ENCODE measurements at places on chromosomes 5 and 9.

DNA sequence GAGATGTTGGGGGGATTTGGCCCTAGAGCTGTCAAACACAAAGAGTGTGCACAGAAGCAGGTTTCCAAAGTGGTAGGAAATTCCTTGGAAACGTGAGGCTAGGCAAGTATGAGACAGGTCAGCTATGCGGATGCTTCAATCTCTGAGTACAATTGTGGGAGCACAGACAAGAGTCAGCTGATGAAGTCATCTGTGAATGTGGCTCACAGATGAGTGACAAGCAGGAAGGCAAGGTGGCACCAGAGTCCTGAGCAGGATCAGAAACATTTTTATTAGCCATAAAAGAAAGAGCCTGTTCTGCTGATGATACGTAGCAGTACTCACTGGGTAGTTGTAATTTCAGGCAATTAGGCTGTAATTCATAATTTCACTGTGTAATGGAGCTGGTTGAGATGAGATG is 117.0 kb downstream of the DCP2 start:
- peaks cover 20% of the 10 kb centered on the region for H3K4me1 ChIP-seq
- H3K4me3 ChIP-seq = no peak overlapping the region
- no peak overlapping the region for H3K27ac ChIP-seq

GRCh38 chr9:70480405-70480980 is 66.0 kb upstream of the KLF9 start:
- peak; percentile 96 for DNase-seq
- H3K27ac ChIP-seq = peak overlapping the region; percentile 95
- no peaks in the 10 kb centered on the region for H3K36me3 ChIP-seq
- H3K27me3 ChIP-seq = no peaks in the 10 kb centered on the region
- H3K4me3 ChIP-seq = peak overlapping the region; percentile 28

DNA sequence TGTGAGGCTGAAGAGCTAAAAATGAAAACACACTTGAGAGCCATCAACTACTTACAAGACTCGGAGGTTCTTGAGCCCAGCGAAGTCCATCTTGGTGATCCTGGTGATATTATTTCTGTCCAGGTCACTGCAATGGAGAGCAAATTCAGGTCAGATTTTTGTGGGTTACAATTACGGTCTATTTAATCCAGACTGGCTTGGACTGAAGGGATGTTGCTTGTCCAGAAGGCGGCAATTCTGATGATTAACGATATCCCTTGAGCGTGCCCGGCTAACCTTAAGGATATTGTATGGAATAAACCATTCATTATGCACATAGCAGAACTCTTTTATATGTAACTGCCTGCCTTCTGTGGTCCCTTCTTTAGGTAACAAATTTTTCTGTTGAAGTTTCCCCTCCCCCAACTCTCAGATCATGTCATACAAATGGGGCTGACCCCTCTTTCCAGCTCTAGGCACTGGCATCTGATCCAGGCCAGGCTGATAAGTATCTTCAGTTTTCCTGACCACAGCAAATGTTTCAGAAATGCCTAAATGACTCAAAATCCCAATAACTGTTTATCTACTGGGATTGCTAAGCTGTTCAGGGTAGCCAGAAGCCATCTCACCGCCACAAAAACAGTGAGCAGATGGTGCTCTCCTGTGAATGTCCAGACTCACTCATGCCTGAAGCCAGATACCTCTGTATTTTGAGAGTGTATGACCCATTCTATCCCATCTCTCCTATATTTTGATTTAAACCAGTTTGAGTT is 49.4 kb downstream of the SLIT3 start:
- DNase-seq = no peak
- no peaks in the 10 kb centered on the region for H3K27me3 ChIP-seq
- no peak overlapping the region for H3K27ac ChIP-seq
- no peaks in the 10 kb centered on the region for H3K4me1 ChIP-seq
- H3K4me3 ChIP-seq = no peak overlapping the region

- no peak overlapping the region for H3K4me3 ChIP-seq
- DNase-seq = no peak
- H3K27ac ChIP-seq = no peak overlapping the region
- no peaks in the 10 kb centered on the region for H3K4me1 ChIP-seq
Measured at GRCh38 chr9:115845648-115846312, 307.8 kb upstream of the PAPPA start.

GRCh38 chr5:151251001-151251551 is 1.9 kb upstream of the GM2A start:
- DNase-seq = no peak
- H3K4me3 ChIP-seq = no peak overlapping the region
- peaks cover 11% of the 10 kb centered on the region for H3K4me1 ChIP-seq
- no peaks in the 10 kb centered on the region for H3K27me3 ChIP-seq

DNA sequence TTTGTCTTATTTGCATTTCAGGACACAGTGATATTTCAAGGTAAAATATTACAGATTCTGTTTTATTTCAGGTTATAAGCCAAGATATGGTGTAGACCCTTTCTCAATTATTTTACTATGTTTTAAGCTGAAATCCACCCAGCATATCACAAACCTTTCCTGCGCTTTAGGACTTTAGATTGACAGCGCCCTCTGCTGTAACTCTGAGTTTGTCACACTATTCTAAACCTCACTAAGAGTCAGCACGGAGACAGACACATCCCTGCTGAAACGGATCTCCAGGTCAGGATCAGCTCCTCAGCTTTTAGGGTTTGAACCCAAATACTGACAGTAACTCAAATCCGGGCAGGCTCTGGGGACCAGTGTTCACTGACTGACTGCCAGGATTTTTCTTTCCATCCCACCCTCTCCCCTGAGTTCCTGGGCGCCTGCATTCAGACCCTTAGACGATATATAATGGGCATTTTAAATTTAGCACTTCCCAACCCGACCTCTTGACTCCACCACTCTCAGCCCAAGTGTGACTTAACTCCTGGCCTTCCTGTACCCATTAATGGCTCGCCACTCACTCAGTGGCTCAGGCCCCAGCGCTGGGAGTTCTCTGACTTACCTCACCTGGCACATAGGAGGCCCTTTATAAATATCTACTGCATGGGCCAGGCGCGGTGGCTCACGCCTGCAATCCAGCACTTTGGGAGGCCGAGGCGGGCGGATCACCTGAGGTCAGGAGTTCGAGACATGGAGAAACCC is 33.5 kb downstream of the TLX3 start:
- no peaks in the 10 kb centered on the region for H3K4me1 ChIP-seq
- no peak overlapping the region for H3K4me3 ChIP-seq
- no peaks in the 10 kb centered on the region for H3K36me3 ChIP-seq
- H3K27me3 ChIP-seq = no peaks in the 10 kb centered on the region

DNA sequence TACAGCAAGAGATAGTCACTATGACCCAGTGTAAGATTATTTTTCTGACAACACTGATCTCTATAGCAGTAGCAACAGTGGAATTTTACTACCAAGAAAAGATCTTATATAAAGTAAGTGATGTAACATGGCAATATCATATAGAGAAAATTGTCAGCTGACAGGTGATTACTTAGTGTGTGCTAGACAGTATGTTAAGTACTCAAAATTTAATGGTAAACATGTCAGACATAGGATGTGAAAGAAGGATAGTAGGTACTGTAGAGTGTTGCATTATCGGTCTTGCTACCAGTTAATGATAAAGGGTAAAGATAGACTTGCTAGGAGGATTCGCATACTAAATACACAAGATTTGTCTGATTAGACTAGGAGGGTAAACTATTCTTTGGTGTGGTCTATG is 247.4 kb downstream of the CYLC2 start:
- no peaks in the 10 kb centered on the region for H3K27me3 ChIP-seq
- no peaks in the 10 kb centered on the region for H3K4me1 ChIP-seq
- no peak for DNase-seq
- no peak overlapping the region for H3K27ac ChIP-seq
- no peaks in the 10 kb centered on the region for H3K36me3 ChIP-seq

- no peak for DNase-seq
- no peak overlapping the region for H3K4me3 ChIP-seq
- peaks cover 46% of the 10 kb centered on the region for H3K36me3 ChIP-seq
Measured at GRCh38 chr5:179577286-179577960, 27.1 kb downstream of the RUFY1 start.

GRCh38 chr5:121976979-121977378 is 15.2 kb downstream of the SRFBP1 start:
- H3K4me1 ChIP-seq = no peaks in the 10 kb centered on the region
- DNase-seq = no peak
- no peaks in the 10 kb centered on the region for H3K27me3 ChIP-seq
- no peak overlapping the region for H3K4me3 ChIP-seq
- H3K27ac ChIP-seq = no peak overlapping the region
